NCI-H1105 (cell line): ENCODE measurements at places on chromosomes 3 and 15.

- no peak for DNase-seq
Measured at GRCh38 chr3:4514916-4515315, 21.8 kb downstream of the ITPR1 start.

DNA sequence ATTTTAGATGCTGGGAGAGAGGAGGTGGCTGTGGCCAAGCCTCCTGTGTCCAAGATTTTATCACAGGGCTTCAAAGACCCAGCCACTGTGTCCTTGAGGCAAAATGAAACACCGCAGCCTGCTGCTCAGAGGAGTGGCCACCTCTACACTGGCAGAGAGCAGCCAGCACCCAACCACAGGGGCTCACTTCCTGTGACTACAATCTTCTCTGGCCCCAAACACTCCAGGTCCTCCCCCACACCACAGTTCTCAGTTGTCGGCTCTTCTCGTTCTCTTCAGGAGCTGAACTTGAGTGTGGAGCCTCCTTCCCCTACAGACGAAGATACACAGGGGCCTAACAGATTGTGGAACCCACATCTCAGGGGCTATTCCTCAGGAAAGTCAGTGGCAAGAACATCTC is 45.6 kb downstream of the CDAN1 start:
- no peak for DNase-seq

DNA sequence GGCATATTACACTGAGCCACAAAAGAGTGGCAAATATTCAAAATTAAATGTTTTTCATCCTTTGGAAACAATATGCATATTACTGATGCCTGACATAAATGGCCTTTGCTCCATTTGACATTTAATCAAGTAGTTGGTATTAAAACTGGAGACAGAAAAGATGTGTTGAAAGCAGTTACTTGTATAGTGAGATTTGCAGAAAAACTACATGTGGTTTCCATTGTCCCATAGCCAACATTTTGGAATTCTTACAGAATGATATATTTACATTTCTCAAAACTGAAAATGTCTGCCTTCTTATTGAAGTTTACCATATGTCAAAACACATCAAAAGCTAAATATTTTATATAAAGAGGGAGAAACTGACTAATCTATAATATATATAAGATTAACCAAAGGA is 21.6 kb downstream of the SHOX2 start:
- no peak for DNase-seq

DNA sequence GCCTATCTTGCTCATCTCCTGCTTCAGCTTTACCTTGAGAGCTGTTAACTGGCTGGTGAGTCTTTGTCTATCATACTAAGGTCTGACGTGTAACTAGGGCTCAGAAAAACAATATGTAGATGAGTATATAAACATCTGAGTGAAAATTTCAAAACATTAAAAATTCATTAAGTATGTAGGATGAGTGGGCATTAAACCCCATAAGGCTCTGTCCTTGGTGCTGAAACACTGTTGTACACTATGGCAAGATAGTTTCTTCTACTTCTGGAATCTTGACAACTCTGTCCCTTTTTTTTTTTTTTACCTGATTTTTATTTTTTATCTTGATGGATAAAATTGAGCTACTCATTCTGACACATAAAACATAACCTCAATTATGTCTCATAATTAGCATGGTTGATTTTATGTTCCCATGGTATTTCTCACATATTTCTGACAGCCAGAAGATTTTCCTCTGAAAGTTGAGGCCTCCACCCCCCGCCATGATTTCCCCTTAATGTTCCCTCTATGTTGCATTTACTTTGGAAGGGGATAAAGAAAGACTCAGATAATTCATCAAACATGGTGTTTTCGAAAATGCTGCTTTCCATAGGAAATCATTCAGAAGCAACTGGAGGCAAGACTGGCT is 54.3 kb downstream of the DGKG start:
- DNase-seq: no peak

- DNase-seq: no peak
Measured at GRCh38 chr3:84835366-84835765, 123.4 kb upstream of the CADM2 start.

DNA sequence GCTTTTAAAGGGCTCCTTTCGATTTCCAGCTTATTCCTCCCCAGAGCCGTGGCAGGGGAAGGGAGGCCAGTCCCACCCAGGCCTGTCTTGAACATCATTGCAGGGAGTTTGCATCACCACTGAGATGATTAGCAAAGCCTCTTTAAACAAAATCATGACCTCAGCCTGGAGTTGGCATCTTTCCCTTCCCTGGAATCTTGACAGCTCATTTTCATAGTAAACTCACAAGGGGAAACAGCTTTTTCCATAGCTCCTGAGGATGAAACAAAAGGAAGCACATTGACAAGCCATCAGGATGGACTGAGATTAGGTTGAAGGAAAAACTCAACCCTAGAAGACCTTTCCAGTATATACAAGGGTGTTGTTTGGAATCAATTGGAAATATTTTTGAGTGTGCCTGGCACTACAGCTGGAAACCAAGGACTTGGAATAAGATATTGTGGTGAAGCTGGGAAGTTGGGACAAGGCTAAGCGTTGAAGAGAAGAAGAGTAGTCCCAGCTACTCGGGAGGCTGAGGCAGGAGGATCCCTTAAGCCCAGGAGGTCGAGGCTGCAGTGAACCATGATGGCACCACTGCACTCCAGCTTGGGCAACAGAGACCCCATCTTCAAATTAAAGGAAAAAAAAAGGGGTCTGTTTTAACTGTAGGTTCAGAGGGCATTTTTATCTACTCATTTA is 3.1 kb upstream of the LARP6 start:
- no peak for DNase-seq

GRCh38 chr3:184305577-184305976 is 6.5 kb downstream of the PSMD2 start:
- DNase-seq: no peak

DNA sequence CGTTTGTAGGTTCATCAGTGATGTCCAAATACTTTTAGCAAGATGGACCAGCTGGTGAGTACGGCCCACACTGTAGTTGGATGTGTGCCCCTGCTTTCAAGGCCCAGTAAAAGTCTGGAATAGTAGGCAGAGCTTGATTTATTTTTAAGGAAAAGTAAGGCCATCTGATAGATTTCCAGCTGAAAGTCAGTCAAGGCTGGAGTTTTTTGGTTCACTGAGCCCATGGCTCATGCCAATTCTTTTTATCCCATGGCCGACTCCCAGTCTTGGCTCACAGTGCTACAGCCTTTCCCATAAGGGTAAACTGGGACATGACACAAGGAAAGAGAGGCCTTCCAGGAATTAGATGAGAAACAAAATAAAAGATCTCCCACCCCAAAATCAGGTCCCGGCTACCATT is 13.5 kb downstream of the CCDC80 start:
- no peak for DNase-seq

DNA sequence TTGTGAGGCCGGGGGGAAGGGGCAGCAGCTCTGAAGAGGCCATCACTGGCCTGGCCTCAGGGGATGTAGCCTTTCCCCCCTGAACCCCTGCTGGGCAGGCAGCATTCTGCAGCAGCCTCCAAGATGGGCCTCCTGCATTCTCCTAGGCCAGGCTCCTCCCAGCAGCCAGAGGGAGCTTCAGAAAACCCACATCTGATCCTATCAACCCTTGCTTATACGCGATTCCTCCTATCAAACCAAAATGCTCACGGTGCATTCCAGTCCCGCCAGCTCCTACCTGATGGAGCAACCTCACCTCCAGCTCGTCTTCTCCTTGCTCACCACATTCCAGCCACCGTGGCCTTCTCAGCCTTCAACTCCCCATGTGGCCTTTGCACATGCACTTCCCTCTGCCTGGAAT is 85.7 kb downstream of the MEGF11 start:
- no peak for DNase-seq

- peak; percentile 86 for DNase-seq
Measured at GRCh38 chr3:164222197-164222596, 856.1 kb downstream of the SI start.

DNA sequence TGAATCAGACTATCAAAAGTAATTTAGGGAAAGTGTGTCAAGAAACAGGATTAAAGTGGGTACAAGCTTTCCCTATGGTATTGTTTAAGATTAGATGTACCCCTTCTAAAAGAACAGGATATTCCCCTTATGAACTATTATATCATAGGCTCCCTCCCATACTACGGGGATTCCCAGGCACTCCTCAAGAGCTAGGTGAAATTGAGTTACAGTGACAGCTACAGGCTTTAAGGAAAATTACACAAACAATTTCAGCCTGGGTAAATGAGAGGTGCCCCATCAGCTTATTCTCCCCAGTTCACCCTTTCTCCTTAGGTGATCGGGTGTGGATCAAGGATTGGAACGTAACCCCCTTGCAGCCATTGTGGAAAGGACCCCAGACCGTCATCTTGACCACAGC is 240.8 kb upstream of the CNTN6 start:
- DNase-seq: no peak

DNA sequence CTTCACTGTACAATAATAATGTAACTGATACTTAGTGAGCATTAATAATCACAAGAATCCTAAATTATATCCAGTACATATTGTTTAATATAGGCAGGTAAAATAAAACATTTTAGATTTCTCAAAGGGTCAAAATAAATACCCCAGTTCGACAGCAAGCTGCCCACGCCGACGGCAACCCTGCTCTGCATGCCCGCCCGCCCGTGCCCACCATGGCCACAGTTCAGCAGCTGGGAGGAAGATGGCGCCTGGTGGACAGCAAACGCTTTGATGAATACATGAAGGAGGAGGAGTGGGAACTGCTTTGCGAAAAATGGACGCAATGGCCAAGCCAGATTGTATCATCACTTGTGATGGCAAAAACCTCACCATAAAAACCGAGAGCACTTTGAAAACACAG is 22.9 kb downstream of the BTBD1 start:
- DNase-seq: no peak

DNA sequence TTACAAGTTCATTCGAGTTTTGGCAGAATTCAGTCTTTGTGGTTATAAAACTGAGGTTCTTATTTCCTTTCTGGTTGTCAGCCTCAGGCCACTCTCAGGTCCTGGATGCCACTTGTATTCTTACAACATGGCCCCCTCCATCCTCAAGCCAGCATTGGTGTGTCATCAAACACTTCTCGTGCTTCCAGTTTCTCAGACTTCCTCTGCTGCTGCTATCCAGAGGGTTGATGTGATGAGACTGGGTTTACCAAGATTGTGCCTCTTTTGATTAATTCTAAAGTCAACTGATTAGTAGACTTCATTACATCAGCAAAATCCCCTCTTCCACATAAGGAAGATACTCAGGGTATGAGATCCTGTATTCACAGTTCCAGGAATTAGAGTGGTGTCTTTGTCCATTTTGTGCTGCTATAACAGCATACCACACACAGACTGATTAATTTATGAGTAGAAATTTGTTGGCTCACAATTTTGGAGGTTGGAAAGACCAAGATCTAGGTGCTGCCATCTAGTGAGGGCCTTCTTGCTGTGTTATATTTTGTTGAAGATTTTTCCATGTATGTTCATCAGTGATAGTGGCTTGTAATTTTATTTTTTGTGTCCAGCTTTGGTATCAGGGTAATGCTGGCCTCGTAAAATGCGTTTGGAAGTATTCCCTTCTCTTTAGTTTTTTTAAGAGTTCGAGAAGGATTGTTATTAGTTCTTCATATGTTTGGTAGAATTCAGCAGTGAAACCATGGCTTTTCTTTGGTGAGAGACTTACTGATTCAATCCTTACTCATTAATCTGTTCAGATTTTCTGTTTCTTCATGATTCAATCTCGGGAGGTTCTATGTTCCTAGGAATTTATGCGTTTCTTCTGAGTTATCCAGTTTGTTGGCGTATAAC is 11.1 kb downstream of the LRCH3 start:
- DNase-seq: peak; percentile 3

GRCh38 chr3:64716110-64716710 is 28.4 kb upstream of the ADAMTS9 start:
- DNase-seq: no peak

DNA sequence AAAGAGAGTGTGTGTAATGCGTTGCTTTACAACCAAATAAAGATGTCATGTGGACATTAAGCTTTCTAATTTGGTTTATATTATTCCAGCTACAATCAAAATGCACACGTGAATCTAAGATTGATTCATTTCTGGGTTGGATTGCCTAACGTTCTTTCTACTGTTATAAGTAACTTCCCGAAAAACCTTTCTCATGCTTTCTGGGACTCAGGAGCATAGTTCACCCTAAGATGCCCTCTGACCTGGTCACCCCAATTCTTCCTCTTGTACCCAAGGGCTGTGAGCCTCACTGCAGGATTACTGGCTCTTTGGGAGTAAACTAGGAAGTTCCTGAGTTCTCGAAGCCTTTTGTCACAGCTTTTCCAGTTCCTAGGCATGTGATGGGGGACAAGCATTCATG is 12.7 kb upstream of the LMCD1 start:
- DNase-seq: no peak

DNA sequence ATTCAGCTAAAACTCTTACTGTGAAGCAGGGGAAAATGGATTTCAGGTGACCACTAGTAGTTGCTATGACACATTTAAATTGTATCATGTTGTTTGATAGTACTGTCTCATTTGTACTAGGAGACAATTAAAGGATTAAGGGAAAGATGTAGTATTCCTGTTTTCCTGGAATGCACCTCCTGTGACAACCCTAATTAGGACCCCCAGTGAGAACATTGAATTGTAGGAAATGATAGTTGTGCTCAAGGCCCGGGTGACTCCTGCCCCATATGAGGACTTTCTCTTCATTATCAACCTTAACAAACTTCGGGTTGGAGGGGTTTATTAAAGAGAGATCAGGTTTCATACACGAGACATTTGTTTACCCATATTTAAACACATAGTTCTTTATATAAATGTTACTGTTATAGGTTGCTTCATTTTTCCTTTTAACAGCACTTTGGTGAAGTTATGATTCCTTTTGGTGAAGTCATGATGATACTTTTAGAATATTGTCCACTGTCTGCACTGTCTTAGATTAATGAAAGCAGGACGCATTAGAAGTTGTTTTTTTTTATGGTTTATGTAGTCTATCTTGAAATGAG is 392.6 kb upstream of the NAALADL2 start:
- DNase-seq: no peak

DNA sequence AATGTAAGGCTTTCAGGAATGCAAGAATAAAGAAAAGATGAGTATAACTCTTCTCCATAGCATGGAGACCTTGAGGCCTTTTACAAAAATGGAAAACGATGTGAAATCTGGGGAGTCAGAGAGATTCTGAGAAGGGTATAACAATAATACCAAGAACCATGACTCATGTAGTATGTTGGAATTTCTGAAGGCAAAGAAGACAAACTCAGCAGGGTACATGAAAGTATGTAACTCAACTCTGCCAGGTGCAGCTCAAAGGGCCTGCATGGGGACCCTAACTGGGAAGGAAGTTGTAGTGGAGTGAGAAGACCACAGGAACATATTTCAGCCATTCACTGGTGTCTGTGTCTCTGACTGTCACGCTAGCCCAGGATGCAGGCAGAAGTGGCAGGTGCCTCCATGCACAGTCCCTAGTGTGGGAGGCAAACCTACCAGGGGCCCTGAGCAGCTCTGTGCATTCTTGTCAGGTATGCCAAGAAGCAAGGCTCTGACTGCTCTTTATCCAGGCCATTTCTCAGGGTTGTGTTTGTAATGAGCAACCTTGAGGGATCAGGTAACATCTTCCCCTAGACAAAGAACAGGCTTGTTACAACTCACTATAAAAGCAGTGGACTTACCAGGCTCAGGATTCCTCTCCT is 57.2 kb downstream of the GPR156 start:
- no peak for DNase-seq
